Ureter (tissue), 1 donor: ENCODE measurements at places on chromosomes 4 and X.

- DNase-seq = no peak
These were observed 32.2 kb downstream of the PSAPL1 start for GRCh38 chr4:7402526-7402925.

DNA sequence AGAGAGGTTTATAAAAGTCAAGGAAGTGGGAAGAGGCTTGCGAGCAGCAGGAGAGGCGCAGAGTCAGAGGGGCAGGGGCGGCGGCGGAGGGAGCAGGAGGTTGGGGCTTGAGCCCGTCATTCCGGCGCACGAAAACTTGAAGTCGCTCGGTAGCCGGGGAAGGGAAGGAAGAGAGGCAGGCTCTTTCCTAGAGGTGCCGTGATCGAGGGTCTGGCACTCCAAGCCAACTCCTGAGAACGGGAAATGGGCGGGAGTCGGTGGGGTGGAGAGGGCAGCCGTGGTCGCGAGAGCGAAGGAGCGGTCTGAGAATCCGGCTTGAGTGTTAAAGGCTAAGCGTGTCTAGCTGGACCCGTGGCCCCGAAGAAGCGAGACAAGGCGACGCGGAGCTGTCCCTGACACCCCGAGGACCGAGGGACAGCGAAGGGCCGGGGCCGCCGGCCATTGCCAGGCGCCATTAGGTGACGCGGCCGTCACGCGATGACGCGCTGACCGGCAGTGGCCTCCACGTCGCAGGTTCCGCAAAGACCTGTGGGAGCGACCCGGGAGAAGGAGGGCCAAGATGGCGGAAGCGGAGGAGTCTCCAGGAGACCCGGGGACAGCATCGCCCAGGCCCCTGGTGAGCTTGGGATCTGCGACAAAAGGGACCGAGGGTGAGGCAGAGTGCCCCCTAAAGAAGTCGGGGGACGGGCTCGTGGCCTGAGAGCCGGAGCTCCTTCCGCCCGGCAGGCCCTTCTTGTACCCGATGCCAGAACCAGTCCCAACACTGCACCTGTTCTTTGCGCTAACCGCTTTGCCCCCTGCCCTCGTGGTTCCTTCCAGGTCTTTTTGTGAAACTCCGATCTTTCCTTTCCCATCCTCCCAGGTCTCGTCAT lies at the start of gene YIPF6:
Gene YIPF6 (plus strand): TSS at position 544 of the 872 bp plus-strand sequence. CDS start 16 bp downstream, at position 560.
- DNase-seq = peak; percentile 81

GRCh38 chr4:138821331-138821730 lies 194.2 kb upstream of the NOCT start:
- DNase-seq = no peak

- DNase-seq = no peak
These were observed 42.5 kb downstream of the MAMLD1 start for GRCh38 chrX:150405576-150405975.

DNA sequence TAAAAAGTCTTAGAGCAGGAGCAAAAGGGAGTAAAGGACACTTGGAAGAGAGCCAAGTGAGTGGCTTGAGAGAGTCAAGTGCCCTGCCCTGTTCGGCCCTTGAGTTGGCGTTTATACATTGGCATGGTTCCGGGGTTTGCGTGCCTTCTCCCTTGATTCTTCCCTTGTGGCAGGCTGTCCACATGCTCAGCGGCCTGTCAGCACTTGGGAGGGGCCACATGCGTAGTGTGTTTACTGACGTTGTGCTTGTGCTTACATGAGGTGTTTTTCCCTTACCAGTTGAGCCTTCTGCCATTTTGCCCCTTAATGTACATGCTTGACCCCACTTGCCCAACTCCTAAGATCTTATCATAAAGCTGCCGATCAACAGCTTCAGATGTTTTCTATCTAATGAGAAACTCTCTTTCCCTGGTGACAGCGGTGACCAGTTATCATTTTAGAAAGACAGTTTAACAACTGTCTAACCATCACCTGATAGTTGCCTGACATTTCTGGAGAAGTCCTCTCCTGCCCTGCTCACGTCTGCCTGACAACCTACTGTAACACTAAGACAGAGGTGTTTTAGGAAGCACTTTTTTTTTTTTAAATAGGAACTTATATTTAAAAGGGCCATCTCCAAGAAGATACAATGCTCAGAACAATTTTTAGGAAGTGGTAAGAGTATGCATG lies 49.5 kb upstream of the GC start:
- no peak for DNase-seq

DNA sequence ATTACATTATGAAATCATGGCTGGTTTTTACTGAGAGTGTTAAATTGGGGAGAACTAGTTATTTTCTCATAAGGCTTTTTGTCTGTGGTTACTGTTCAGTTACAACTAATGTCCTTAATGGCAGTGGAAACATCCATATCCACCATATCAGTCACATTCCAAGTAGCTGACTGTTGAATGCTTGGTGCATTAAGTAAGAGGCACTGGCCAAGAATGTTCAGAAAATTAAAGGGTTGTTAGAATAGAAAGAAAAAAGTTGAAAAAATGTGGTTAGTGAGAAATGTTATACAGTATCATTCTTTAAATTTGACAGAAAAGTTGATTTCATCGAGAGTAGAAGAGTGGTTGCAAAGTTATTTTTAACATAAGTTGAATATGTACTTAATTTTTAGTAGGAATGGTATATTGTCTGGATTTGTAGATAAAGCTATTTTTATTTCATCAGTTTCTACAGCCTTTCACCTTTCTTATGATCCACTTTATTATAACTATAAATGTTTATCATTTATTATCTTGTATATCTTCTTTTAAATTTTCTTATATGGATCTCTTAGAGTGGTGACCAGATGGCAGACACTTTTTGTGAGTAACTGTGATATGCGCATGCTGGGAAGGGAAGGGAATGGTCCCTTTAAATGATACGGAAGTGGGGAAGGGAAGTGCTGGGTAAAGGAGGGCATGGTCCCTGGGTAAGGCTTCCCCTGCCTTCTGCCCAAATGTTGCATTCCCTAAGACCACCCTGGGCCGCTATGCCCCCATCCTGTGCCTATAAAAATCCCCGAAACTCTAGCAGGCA lies 2407.1 kb downstream of the ARAP2 start:
- DNase-seq = no peak

DNA sequence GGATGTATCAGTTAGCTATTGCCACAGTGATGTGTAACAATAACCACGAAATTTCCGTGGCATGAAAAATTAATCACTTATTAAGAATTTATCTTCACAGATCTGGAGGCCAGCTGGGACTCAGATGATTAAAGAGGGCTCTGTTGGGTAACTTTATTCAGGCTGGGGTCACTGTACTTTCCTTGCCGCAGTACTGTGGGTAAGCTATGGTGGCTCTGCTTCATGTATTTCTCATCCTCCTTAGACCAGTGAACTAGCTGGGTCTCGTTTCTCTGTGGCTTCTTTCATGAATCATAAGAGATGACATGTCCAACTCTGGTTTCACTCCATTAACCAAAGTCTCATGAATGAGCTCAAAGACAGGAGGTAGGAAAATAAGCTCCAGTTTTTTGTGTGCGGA lies 13.5 kb downstream of the TEX13B start:
- DNase-seq = no peak

- DNase-seq = peak; percentile 29
These were observed 20.4 kb upstream of the UBA1 start for GRCh38 chrX:47172971-47173792.

DNA sequence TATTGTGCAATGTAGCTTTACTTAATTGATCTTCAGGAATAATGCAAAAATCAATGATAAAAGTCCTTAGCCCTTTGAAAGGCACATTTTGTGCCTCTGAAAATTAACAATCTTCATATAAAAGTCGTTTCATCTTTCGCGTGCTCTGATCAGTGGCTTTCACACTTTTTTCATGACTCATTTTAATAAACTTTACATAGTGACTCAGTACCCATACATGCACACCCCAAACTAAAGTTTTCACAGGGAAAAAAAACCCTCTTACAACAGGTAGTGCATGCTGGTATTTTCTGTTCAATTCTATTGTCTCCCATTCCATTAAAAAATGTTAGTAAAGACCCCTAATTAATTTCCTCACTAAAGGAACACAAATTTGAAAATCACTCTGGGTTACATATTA lies 21.5 kb downstream of the RWDD4 start:
- no peak for DNase-seq

DNA sequence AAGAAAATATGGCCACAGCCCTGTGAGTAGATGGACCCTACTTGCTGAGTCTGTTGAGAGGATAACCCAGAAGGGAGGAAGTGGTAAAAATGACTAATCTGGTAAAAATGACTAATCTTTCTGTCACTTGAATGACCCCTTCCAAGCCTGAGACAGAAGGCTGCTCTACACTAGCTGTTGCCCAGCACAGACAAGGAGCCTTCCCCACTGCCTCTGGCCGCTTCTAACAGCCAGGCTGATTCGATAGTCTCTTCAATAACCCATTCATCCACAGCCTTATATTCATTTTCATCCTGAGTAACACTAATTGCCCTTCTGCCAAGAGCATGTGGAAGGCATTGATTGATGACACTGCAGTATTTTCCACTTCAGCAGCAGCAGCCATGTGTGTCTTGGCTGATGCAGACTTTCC lies 18.4 kb downstream of the MAGEB17 start:
- DNase-seq = no peak

- no peak for DNase-seq
These were observed 85.0 kb downstream of the TEX13C start for GRCh38 chrX:125404667-125405160.

DNA sequence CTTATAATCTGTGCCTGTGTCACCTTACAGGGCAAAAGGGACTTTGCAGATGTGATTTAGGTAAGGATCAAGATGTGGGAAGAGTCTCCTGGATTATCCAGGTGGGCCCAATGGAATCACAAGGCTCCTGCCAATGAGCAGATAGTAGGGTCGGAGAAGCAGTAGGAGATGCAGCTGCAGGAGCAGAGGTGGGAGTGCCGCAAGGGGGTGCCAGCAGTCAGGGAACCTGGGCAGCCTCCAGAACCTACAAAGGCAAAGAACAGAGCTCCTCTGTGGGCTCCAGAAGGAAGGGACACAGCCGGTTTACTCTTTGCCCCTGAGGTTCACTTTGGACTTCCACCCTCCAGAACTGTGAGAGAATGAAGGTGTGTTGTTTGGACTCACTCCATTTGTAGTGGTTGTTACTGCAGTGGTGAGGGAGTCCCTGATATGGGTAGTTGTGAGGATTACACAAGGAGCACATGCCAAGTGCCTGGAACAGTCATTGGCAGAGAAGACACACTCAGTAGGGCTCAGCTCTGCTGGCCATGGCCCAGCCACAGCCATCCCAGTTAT lies 318.5 kb downstream of the EVC2 start:
- no peak for DNase-seq

DNA sequence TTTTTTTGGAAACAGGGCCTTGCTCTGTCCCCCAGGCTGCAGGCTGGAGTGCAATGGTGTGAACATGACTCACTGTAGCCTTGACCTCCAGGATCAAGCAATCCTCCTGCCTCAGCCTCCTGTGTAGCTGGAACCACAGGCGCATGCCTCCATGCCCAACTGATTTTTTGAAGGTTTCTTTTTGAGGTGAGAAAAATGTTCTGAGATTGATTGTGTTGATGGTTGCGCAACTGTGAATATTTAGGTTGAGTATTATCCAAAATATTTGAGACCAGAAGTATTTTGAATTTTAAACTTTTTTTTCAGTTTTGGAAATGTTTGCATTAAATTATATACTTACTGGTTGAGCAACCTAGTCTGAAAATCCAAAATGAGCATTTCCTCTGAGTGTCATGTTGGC lies 2.6 kb upstream of the CCNI start:
- no peak for DNase-seq

DNA sequence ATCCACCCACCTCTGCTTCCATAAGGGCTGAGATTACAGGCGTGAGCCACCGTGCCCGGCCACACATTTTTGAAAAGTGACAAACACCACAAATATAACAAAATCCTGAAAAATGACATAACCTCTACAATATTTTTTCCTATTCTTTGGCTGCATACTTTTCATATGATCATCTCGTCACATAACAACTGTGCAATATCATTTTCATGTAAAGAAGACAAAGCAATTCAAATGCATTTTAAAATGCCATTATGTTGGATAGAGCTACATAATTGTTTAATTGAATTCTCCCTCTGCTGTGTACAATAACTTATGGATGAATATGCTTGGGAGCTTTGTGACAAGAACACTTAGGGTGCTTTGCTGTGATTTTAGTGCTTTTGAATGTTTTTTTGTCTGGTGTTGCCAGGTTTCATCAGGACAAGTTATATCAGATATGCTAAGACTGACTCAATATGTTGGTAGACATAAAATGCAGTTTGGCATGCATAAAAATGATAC lies 132.9 kb downstream of the CHIC2 start:
- no peak for DNase-seq

DNA sequence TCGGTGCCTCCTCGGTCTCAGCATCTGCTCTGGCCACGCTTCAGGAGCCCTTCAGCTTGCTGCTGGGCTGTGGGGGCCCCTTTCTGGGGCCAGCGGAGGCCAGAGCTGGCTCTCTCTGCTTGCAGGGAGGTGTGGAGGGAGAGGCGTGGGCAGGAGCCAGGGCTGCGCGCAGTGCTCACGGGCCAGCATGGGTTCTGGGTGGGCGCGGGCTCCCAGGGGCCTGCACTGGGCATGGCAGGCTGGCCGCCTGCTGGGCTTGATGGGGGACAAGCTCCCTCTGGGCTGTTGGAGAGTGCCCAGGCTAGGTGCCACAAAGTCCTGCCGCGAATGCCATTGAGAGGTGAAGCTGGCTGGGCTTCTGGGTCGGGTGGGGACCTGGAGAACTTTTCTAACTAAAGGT lies 57.3 kb upstream of the AGA start:
- DNase-seq = no peak

DNA sequence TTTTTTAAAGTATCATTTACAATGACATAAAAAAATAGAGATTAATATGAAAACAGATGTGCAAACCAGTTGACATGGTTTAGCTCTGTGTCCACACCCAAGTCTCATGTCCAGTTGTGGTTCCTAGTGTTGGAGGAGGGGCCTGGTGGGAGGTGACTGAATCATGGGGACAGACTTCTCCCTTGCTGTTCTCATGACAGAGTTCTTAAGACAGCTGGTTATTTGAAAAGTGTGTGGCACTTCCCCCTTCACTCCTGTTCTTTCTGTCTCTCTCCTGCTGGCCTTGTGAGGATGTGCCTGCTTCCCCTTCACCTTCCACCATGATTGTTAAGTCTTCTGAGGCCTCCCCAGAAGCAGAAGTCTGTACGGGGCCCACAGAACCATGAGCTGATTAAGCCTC lies 23.8 kb downstream of the CNOT6L start:
- DNase-seq = no peak
